ENCODE measurements at places on chromosomes 2 and 18.
A peak's percentile ranks its signal among the peaks of the same experiment; 100 is the strongest.

DNA sequence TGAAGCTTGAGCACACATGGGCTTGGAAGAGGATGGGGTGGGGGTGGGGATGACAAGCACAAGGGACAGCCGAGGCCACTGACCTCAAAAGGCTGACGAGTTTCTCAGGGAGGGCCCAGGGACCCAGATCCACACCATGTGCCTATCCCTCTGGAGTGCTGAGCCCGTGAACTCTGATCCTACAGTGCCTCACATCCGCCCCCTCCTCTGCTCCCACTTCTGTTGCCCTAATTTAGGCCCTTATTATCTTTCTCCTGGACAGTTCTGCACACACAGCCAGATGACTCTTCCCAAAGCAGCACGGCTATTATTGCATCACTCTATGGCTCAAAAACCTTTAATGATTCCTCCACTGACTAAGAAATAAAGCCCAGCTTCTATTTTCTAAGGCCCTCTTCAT is 24.8 kb downstream of the CYRIA start:
- DNase-seq: no peak

GRCh38 chr2:242054406-242054805 is 184.9 kb downstream of the RTP5 start:
- DNase-seq: no peak

DNA sequence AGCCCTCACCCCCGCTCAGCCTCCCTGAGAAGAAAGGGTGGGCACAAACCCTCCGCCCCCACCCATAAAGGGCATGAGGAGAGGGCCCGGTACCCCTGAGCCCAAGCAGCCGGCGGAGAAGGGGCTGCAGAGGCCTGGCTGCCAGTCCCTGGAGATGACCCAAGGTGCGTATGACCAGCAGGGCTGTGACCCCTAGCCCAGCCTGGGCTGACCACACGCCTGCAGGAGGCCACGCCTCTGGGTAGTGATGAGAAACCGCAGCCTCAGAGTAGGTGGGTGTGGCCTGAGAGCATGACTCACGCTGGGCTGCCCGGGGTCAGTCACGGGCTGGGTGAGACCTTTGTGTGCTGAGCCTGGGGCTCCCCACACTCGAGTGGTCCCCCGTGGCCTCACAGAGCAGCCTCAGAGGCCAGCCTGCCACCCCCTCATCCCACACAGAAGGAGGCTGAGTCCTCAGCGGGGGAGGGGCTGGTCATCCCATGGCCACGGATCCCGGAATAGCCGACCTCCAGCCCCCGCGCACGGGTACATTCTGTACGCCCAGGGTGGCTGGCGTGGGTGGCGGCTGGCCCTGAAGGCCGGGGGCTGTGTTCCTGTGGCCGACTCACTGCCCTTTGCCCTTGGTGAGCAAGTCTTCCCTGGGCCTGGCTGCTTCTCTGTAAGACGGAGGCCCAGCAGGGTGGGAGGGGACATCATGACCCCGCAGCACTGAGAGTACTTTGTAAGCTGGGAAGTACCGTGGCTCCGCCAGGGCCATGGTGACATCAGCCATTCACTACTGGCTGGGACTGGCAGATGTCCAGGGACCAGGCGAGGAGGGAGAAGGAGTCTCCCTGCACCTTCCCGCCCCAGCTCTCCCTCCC is 110.8 kb upstream of the OTOS start:
- no peak for DNase-seq

- DNase-seq: peak; percentile 37
Measured at GRCh38 chr18:37476182-37476581, 89.4 kb downstream of the CELF4 start.

DNA sequence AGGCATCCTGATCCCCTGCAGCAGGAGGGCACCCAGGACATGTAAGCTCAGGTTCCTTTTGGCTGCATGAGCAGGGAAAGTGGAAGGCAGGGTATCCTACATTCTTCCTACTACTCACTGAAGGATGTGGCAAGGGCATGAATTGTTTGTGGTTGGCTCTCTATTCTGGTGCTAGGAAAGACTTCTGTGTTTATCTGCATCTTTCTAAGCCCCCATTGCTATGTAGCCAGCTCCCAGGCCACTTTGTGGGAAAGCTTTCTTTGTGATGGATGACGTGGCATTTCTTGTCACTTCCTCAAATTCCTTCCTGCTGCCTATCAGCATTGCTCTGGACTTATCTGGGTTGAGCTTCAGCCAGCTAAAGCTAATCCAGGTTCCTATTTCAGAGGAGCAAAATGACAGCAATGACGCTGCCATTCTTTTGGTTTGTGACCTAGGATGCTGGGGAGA is 46.2 kb downstream of the MEIS1 start:
- peak; percentile 75 for DNase-seq
